Activated CD4-positive, alpha-beta T cell treated with anti-CD3 and anti-CD28 coated beads, Interleukin-2, amount 10 ng/mL, durations not matched to agents 24 days and 14 days (primary cell): ENCODE measurements at places on chromosomes 5 and 9. TPM values are rescaled to one million over a fixed set of nuclear protein-coding genes. Genes with fewer than 3 reads are reported as not detected.

The TRIM41 gene
- 31.6 and 35.2 TPM in 2 replicates for total RNA-seq

The NR4A3 gene
- total RNA-seq = 51.1 and 52.8 TPM in 2 replicates

The CNTNAP3B gene
- not detected in 2 replicates for total RNA-seq

The MRRF gene
- total RNA-seq = 68.8 and 73.1 TPM in 2 replicates

The MARVELD2 gene
- 0.26 and 0.36 TPM in 2 replicates for total RNA-seq

The LIX1 gene
- total RNA-seq = not detected in 2 replicates

The S100Z gene
- total RNA-seq = 1.4 and 1.5 TPM in 2 replicates

The ARL10 gene
- 18.1 and 22.2 TPM in 2 replicates for total RNA-seq

The EMB gene
- 56.3 and 60.3 TPM in 2 replicates for total RNA-seq

The ASS1 gene
- 3.2 and 4.5 TPM in 2 replicates for total RNA-seq

The CDKN2B gene
- 0.21 and 0.33 TPM in 2 replicates for total RNA-seq

The C9 gene
- not detected in 2 replicates for total RNA-seq

The GLRA1 gene
- not detected in 2 replicates for total RNA-seq

The CDH9 gene
- total RNA-seq = not detected in 2 replicates
